IMR-90 (cell line): ENCODE measurements at places on chromosomes 2 and 18. TPM values are rescaled to one million over a fixed set of nuclear protein-coding genes. Genes with fewer than 3 reads are reported as not detected.

DNA sequence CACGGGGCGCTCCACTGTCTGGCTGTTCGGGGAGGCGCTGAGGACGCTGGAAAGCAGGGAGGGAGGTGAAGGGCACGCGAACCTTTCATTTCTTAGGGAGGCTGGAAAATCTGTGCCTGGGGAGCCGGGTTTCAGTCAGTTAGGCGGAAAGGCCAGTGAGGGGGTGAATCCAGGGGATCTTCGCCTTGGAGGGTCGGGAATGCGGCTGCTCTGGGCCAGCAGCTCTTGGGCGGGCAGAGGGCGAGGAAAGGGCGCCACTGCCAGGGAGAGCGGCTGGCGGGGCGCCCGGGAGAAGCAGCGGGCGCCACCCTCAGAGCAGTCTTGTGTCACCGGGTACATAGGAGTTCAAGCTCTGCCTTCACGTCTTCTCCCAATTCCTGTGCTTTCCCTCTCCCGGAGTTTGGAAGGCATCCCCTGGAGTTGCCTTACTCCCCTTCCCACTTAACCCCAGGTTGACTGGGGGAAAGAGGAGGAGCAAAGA, 1.4 kb downstream of the CCDC85A start:
- DNase-seq, result no peak

- DNase-seq, result no peak
These were observed 29.1 kb downstream of the RTP5 start for GRCh38 chr2:241898463-241899270.

DNA sequence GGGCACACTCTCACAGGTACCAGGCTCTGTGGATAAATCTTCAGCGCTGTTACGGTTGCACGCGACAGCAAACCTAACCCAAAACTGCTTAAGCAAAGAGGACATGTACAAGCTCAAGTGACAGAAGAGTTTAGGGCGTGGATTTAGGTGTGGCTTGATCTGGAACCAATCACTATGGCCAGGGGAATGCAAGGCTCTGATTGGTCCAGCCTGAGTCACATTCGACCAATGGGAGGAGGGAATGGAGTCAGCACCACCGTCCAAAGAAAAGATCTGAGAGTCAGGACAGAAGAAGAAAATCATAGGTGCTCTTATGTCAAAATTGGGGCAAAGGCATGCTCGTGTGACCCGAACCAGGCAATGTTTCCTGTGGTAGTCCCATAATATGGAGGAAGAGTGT, 139.0 kb downstream of the TRIM43 start:
- DNase-seq, result no peak

DNA sequence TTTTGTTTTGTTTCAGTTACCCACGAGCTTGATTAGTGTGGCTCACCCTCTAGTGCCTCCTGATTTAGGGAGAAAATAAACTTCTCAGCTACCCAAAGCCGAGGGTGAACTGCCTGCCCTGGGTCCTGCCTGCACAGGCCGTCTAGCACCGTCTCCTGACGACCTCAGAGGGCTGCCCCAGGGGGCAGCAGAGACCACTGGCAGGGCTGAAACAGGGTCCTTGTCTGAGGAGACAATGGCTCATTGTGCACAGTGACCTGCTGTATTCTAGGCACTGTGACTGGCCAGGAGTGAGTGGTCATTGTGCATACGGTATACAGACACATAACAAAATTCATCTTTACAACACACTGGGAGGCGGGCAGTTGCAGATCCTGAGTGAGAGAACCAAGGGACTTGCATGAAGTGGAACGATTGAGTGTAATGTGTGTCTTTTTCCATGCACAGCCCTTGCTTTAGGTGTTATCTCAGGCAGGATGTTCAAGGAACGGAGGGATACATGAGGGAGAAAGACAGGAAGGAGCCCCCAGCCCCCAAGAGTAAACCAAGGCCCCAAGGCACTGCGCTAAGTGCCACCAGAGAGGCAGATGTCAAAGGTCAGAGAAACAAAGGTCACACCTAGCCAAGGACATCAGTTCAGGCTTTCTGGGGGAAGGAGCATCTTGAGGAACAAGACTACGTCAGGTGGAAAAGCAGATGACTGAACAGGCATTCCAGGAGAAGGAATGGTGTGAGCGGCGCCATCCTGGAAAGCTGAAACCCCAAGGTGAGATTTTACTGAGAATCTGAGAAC, 421.3 kb downstream of the LPIN1 start:
- DNase-seq, result no peak

DNA sequence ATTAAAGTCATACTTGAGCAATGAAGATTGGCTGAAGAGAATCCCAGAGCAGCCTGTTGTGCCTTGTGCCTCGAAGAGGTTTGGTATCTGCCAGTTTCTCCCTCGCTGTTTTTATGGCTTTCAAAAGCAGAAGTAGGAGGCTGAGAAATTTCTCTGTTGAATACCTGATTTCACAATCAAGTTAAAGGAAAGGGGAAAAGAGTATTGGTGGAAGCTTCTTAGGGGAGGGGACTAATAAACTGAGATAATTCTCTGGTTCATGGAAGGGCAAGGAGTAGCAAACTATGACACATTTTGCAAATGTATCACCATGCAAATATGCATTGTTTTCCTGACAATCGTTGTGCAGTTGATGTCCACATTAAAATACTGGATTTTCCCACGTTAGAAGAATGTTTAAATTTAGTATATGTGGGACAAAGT, at the start of gene IL1B:
TSS of gene IL1B (minus strand) at position 85 of the 423 bp plus-strand sequence. CDS start 550 bp downstream, outside the sequence.
- peak; percentile 81 for DNase-seq

DNA sequence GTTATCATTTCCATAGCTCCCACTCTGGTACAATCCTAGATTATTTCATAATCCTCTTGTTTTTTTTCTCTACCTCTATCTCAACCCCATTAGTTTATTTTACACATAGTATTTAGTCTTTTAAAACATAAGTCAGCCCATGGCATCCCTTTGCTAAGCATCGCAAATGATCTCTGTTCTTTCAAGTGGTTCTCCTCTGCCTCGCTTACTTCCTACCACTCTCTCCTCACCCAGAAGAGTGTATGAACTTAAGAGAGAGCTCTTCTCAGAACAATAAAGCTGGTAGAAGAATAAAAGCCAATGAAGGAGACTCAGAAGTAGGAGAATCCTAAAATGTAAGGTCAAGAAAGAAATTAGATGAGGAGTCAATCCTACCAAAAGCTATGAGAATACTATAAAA, 12.2 kb upstream of the ITPRID2 start:
- no peak for DNase-seq

DNA sequence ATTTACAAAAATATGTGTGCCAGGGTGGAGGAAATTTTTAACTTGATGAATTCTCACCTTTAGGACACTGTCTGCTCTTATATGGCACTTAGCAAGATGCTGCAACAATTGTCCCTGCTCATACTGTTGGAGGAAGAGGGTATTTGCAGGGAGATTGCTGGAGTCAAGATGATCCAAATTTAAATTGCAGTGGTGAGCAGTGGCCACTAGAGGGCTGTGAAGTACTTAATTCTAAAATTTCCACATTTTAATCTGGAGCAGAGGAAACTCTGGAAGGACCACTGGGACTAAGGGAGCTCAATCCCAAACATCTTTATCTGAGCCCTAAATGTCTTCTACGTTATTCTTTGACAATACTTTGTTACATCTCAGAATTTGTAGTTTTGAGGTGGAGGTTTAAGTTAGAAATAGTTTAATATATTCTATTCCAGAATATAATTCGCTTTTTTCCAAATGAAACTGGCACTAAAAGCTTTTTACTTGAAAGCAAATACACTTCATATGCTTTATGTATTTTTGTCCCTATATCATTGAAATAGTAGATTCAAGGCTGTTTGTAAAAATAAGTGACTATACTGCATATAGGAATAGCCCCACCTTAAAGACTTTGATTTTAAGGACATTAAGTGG, 33.0 kb upstream of the PTH2R start:
- peak; percentile 54 for DNase-seq

DNA sequence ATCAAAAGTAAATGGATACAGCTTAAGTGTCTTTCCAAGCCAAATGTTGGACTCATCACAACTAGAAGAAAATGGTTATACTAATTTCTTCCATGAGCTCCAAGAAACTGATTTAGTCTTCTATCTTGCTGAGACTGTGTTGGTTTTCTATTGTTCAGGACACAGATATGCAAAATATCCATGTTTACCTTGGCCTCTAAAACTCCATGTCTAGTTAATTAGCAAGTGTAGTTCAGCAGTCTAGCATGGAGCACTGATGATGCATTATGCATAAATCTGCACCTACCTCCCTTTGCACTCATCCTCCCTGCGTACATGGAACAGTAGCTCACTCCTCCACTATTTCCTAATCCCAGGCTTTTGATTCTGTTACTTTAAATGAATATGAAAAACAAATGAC, 731.4 kb upstream of the CHAC2 start:
- DNase-seq, result peak; percentile 64

DNA sequence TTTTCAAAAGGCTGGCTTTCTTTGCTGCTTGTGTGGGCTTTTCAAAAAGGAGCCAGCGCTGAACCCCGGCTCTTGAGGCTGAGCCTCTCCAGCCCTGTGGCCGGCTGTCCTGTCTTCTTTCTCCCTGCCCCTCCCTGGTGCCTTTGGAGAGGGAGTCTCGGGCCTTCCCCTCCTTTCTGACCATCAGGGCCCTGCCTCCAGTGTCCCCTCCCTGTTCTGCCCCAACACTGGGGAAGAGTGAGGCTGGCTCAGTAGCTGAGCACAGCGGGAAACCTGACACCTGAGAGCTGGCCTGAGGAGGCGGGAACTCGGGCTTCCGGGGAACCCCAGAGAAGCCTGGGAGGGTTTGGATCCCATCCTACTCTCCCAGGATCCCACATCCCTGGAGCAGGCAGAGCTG, 232.1 kb downstream of the LOXHD1 start:
- no peak for DNase-seq

- DNase-seq, result no peak
These were observed 268.9 kb upstream of the TANK start for GRCh38 chr2:160891353-160891740.

DNA sequence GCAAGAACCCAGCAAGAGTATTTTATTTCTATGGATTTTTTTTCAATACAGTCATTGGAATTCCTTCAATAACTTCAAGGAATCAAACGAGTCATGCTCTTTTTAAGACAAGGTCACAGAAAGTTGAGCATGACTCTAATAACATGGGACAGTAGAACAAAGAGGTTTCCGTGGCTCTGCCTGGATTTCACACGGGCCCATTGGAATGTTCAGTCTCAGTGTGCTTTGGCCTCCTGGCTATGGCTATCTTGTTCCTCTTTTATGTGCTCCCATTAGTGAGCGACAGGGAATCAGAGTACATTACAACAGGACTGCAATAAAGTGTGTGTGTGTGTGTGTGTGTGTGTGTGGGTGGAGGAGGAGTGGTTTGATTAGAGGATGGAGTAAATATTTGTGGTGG, 312.4 kb downstream of the DCC start:
- no peak for DNase-seq

DNA sequence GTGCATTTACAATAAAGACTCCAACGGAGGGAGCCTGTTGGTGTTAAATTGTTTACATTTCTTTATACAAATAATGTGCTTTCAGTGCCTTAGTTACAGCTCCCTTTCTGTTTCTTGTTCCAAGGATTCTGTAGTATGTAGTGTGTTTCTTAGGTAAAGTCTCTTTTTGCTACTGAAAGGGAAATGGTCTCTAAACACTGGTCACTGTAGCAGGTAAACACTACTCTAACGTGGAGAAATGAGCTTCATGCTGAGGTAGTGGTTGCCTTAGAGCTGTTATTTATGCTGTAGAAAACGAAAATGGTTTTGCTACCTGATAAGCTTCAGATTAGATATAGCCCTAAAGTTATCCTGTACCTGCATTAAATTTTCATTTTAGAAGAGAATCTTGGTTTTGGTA, 163.6 kb downstream of the CAPN13 start:
- DNase-seq, result no peak

DNA sequence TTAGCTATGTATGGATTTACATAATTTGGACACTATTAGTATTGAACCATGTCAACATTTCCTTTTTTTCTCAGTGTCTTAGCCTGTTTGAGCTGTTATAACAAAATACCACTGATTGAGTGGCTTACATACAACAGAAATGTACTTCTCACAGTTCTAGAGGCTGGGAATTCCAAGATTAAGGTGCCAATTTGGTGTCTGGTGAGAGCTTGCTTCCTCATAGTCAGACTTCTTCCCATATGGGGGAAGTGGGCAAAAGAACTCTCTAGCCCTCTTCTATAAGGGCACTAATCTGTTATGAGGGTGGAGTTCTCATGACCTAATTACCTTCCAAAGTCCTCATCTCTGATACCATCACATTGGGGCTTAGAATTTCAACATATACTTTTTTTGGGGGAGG, 12.6 kb downstream of the ZNF804A start:
- no peak for DNase-seq

- no peak for DNase-seq
These were observed 250.6 kb upstream of the KCNJ3 start for GRCh38 chr2:154447727-154448418.

DNA sequence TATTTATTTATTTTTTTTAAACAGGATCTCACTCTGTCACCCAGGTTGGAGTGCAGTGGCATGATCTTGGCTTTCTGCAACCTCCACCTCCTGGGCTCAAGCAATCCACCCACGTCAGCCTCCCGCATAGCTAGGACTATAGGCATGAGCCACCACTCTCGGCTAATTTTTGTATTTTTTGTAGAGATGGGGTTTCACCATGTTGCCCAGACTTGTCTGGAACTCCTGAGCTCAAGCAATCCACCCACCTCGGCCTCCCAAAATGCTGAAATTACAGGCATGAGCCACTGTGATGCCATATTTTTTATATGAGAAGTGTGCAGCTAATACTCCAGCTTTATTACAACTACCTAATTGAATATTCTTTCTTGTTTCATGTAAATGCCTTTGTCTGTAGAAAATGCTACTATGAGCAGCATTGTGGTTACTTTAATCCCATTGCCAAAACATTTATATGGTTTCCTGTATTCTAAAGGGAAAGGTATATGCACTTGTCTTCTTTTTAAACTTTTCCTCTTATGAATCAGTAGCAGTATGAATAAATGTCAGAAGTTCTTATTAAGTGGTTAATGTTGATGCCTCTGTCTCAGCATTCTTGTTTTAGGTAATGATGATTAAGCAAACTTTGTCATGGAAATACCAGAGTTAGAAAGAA, 9.5 kb upstream of the BCL2L11 start:
- no peak for DNase-seq

DNA sequence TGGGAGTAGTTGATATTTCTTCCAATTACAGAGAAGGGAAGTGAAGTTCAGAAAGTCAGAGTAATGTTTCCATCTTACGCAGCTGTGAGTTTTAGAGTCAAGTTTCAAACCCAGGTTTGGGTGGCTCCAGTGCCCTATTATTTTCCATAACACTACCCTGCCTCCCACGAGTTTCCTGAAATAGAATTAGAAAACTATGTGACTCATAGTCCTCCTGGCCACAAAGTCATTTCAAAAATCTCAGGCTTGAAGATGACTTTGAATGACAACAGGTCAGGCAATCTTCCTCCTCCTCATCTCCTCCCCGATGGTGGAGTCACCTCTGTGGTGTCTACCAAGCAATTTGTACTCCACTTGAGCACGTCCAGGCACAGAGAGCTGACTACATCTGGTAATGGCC, 212.3 kb upstream of the TRIB2 start:
- peak; percentile 57 for DNase-seq

GRCh38 chr2:201907563-201907881, 101.2 kb downstream of the CDK15 start:
- peak; percentile 19 for DNase-seq

GRCh38 chr2:218981881-218982585, 3.0 kb downstream of the FEV start:
- DNase-seq, result peak; percentile 12

The GBX2 gene
- total RNA-seq, result not detected in 2 replicates

The BOD1L2 gene
- total RNA-seq, result not detected in 2 replicates

The SERPINB3 gene
- not detected in 2 replicates for total RNA-seq

The MAP3K19 gene
- not detected in 2 replicates for total RNA-seq

The PKDCC gene
- total RNA-seq, result 50.3 and 55.6 TPM in 2 replicates

The ZNF396 gene
- 0.54 and 0.56 TPM in 2 replicates for total RNA-seq
